ENCODE measurements at places on chromosomes 16 and 17.

DNA sequence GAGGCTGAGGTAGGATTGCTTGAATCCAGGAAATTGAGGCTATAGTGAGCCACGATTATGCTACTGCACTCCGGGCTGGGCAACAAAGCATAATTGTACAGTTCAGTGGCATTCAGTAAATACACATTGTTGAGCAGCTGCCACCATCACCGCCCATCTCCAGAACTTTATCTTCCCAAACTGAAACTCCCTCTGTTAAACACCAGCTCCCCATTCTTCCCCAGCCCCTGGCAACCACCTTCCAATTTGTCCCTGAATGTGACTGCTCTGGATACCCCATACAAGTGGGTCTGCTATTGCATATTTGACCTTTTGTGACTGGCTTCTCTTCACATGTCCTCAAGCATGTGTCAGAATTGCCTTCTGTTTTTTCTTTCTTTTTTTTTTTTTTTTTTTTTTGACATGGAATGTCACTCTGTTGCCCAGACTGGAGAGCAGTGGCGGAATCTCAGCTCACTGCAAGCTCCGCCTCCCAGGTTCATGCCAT lies 2.9 kb downstream of the RPL38 start:
- DNase-seq: no peak

DNA sequence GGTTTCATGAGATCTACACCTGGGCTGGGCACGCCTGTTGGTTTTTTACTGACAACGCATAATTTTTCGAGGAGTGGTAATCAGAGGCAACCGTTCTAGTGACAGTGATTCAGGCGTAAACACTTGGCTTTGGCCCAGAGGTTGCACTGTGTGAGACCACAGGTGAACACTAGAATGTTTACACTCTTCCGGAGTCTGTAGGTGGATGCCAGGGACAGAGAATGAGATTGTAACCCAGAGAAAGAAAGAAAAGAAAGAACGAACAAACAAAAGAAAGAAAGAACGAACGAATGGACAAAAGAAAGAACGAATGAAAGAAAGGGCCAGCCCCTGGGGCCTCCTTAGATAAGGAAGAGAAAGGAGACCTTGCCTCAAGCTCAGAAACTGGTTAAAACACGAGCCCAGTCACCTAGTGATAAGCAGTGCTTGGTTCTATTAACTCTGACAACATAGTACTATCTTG lies 113.2 kb downstream of the PRKCB start:
- DNase-seq: no peak

DNA sequence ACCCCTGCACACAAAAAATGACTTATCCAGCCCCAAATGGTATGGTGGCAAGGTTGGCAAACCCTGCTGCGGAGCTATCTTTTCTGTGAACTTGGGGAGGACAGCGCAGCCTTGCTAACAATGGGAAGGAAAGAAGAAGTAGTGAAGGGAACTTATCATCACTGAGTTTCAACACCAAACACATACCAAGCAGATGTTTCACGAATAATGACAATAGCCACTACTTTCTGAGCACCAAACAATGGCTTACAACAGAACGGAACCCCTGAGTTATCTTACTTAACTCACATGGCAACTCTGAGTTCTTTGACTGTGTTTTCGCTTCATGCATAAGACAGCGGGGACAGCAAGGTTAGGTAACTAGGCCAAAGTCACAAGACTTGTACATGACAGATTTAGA lies 148.9 kb downstream of the XYLT1 start:
- DNase-seq: no peak

GRCh38 chr17:13650096-13650675 lies 48.5 kb upstream of the HS3ST3A1 start:
- DNase-seq: peak; percentile 59

DNA sequence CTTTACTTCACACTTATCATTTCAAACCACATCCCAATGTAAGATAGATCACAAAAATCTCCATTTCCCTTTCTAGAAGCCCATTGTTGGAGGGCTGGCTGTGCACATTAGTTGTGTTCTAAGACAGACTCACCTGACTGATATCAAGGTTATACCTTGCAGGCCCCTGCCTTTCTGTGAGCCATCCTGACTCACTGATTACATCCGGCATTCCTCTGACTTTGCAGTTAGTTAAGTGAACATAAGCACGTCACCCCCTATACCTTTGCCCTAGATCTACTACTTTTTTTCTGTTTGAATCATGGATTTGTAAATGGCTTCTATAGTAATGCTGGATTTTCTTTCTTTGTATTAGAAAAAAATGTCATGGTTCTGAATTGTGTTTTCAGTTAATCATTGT lies 78.3 kb downstream of the TANGO6 start:
- peak; percentile 60 for DNase-seq

GRCh38 chr16:19753815-19754643 lies 36.0 kb downstream of the IQCK start:
- peak; percentile 85 for DNase-seq

- DNase-seq: no peak
These were observed 16.2 kb upstream of the STAT3 start for GRCh38 chr17:42404326-42405055.

GRCh38 chr16:23922406-23922805 lies 86.6 kb downstream of the PRKCB start:
- DNase-seq: no peak

DNA sequence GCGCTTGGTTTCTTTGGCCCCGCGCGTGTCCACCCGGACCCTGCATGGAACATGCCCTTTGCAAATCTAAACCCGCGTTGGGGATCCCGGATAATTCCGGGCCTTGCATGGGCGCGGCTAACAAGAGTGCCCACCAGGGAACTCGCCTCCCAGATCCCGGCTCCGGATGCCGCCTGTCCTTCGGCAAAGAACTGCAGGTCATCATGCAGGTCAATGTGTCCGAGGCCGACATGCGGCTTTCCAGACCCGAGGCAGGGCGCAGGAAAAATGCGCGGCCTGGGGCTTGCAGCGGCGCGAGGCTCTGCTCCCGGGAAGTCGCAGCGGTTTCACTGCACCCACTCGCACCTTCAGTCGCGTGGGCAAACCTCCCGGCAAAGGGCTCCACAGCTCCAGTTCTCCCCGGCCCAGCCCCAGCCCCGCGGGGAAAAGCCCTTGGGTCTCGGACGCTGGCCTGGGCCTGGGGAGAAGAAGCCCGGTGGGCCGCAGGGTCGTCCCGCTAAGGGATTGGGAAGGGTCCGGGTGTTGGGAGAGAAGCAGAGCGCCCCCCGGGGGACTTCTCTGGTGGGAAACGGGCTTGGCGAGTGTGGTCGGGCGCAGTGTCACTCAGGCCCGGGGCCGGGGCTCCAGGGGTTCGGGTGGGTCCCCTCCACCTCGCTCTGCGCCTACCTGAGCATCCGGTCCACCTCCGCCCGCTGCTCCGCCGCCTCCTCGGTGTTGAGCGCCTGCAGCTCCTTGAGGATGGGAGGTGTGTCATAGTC lies 805 bp downstream of the HNF1B start:
- DNase-seq: no peak

DNA sequence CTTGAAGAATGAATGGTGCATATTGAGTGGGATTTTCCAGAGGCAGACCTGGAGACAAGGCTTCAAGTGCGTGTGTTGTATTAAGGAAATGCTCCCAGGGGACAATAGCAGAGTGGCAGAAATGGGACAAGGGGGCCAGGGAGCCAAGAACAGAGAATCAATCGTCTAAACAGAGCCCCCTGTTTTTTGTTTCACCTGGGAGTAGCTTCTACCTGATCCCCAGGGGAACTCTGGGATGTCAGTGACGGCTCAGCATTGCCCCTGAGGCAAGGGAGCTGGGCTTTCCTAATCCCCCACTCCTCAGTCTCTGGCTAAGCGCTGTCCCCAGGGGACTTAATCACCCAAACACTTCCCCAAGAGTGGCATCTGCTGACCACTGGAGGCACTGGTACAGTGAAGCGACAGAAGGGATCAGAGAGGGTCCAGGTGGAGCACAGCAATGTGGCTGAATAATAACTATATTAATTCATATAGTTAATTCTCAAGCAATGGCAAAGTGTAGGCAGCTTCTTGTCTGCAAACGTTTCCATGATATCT lies 35.7 kb upstream of the C16orf78 start:
- DNase-seq: no peak

GRCh38 chr17:30236766-30237165 lies 1.3 kb upstream of the SLC6A4 start:
- DNase-seq: peak; percentile 34

DNA sequence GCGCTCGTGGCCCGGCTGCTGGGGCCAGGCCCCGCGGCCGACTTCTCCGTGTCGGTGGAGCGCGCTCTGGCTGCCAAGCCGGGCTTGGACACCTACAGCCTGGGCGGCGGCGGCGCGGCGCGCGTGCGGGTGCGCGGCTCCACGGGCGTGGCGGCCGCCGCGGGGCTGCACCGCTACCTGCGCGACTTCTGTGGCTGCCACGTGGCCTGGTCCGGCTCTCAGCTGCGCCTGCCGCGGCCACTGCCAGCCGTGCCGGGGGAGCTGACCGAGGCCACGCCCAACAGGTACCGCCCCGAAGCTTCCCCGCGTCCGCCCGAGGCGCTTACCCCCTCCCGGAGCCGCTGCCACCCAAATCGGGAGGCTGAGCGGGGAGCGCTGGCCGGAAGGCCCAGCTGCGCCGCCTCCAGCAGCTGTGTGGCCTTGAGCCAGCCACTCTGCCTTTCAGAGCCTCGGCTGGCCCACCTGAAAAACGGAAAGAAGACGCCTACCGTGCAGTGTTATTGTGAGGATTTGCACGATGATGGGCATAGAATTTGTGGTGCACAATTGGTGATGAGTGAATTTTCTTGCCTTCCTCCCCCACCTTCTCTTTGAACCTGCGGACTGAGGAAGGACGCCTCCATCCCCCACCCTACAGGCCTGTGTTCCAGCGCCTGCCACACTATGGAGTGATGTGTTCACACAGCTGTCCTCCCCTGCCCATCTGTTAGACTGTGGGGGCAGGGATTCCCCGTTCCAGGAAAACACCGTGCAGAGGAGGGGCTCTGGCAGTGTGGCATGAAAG lies 523 bp downstream of the NAGLU start:
- DNase-seq: peak; percentile 79

- DNase-seq: no peak
These were observed 95.9 kb downstream of the HIC1 start for GRCh38 chr17:2150806-2151205.

GRCh38 chr17:66021757-66022156 lies 170.2 kb downstream of the CEP112 start:
- DNase-seq: no peak

DNA sequence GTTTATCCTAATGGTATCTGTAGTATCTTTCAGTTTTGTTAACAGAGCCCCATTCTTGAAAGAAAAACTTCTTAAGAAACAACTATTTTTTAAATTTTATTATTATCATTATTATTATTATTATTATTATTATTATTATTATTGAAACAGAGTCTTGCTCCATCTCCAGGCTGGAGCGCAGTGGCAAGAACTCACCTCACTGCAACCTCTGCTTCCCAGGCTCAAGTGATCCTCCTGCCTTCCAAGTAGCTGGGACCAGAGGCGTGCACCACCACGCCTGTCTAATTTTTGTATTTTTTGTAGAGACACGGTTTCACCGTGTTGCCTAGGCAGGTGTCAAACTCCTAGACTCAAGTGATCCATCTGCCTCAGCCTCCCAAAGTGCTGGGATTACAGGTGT lies 23.4 kb downstream of the SUPT6H start:
- DNase-seq: no peak

GRCh38 chr17:7479213-7480088 lies at the start of gene ZBTB4:
TSS of gene ZBTB4 (minus strand) at chr17:7479631. CDS start at chr17:7466801, 12,830 bp downstream.
- peak; percentile 41 for DNase-seq

GRCh38 chr17:17985153-17985552 lies 12.5 kb downstream of the DRC3 start:
- DNase-seq: no peak

- no peak for DNase-seq
These were observed 4.3 kb upstream of the HES7 start for GRCh38 chr17:8128125-8128784.

DNA sequence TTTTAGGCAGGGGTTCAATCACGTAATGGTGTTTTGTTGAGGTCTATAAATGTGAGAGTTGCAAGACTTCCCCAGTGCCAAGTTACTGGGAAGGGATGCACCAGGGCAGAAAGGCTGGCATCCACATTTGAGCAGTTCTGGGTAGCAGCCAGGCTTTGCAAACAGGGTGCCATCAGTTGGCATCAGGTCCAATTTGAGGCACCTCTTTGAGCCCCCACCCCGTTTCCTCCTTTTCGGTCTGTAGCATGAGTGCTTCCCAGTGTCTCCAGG lies 142.6 kb upstream of the CACNG5 start:
- DNase-seq: no peak

GRCh38 chr16:9476744-9477143 lies 385.3 kb downstream of the HAPSTR1 start:
- DNase-seq: no peak

- DNase-seq: no peak
These were observed 4.5 kb upstream of the CCDC57 start for GRCh38 chr17:82217120-82217529.

DNA sequence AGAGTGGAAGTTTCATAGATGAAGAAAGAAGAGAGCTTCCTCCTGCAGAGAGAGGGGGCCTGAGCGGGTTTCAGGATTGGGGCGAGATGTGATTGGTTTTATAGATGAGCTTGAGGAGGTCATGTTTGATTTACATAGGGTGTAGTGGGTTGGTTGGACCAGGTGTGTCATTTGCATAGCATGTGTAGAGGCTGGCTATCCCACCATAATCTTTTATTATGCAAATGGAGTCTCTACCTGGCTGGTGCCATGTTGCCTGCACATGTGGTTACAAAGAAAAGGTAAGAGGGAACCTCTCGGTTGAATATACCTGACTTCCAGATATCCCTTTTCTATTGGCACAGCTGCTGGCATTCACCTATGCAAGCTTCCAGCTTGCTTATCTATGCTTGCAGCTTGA lies 228.1 kb downstream of the BCAS3 start:
- no peak for DNase-seq

- no peak for DNase-seq
These were observed 46.1 kb downstream of the MARVELD3 start for GRCh38 chr16:71672125-71672524.

- DNase-seq: peak; percentile 25
These were observed 113.0 kb downstream of the GOSR1 start for GRCh38 chr17:30590081-30590733.

- peak; percentile 85 for DNase-seq
These were observed 68.3 kb downstream of the MARCHF10 start for GRCh38 chr17:62739645-62740388.

DNA sequence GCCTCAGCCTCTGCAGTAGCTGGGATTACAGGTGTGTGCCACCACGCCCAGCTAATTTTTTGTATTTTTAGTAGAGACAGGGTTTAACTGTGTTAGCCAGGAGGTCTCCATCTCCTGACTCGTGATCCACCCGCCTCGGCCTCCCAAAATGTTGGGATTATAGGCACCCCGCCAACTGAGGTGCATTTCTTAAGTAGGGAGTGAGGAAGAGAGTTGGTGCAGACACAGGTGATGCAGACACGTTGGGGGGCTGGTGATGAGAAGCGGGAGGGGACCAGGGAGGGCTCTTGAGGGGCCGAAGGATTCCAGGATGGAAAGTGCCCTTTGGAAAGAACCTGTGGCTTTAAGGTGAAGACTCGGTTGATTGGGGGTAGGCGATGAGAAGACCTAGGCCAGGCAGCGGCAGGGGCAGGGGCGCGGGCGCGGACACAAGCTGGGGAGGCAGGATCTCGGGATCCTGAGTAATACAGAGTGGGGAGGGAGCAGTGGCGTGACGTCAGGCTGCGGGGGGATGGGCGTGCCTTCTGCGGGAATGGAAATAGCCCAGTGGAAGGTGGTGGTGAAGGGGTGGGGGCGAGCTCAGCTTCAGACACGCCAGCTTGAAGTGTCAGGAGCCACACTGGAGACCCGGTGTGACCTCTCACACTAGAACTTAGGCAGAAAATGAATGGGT lies 2.5 kb upstream of the ATP6V0C start:
- peak; percentile 70 for DNase-seq

Data from choroid plexus epithelial cell (primary cell).